ENCODE measurements at places on chromosomes 5 and 9. TPM values are rescaled to one million over a fixed set of nuclear protein-coding genes. Genes with fewer than 3 reads are reported as not detected.

GRCh38 chr5:36644727-36645126, 38.3 kb downstream of the SLC1A3 start:
- no peak for DNase-seq

The SLC34A1 gene
- polyA plus RNA-seq: 200 TPM

The NOP16 gene
- polyA plus RNA-seq: 30.8 TPM

The ZNF658 gene
- polyA plus RNA-seq: 9.2 TPM

The FAM221B gene
- 0.40 TPM for polyA plus RNA-seq

DNA sequence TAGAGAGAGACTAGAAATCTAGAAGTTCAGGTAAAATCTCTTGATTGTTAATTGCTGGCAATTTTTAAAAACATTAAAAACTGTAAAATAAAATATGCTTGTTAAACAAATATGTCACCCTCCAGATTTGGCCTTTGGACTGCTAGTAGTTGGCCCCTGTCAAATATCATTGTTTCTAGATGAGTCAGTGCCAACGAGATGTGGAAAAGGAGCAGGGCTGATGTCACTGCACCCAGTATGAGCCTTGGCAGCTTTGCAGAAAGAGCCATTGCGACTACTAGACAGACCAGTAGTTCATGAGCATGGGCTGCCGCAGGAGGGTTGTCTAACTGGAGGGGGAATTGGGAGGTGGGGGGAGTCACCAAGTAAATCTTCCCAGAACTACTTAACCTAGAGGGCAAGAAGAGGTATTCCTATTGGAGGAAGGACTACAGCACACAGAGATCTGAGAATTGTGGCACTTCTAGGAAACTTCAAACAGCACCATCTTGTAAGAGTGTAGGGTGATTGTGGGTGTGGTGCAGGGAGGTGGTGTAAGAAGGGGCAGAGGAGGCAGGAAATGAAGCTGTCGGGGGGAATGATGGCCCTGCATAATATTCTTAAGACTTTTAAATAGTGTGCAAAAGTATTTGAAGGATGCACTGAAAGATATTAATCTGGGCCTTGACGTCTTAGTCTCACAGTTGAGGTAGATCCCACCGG, 7.1 kb upstream of the DOCK2 start:
- DNase-seq: no peak

The VAV2 gene
- polyA plus RNA-seq: 35.2 TPM

DNA sequence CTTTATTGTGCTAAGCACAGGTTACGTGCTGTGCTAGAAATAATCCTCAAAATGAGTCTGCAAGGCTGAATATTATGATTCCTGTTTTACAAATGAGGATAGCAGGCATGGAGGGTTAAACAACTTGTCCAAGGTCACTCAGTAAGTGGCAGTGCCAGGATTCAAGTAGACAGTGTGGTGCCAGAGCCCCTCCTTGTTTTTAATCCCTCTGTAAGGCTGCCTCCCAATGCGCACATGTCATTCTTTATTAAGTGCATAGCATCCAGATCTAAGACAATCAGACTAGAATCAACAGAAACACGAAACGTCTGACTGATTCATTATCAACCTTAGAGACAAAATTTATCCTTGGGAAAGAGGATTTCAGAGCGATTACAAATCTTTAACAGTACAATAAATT, 199.6 kb downstream of the SMARCA2 start:
- no peak for DNase-seq
